ENCODE measurements at places on chromosomes 6 and 20. TPM values are rescaled to one million over a fixed set of nuclear protein-coding genes. Genes with fewer than 3 reads are reported as not detected.

Gene SH3BGRL2
- polyA plus RNA-seq, result 115 TPM

Gene WFDC8
- not detected for polyA plus RNA-seq

DNA sequence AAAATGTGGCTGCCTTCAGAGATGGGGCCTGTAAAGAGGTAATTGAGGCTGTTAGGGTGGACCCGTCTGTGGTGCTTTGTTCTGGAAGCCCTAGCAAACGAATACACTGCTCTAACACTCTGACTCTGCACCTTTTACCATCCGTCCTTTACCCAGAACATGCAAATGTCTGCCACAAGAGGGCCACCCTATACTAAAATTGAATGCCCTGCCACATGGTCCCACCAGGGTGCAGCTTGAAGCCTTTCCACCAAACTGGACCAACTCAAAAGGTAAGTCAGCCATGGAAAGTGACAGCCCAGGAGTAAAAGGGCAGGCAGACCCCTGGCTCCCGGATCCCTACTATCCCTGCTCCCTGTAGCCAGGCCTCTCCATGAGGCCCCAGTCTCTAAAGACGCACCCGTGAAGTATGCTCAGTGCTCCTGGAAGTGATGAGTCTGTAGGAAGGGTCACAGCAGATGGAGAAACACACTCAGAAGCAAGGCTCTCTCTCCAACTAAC lies 5.8 kb upstream of the BFSP1 start:
- peak; percentile 90 for DNase-seq

DNA sequence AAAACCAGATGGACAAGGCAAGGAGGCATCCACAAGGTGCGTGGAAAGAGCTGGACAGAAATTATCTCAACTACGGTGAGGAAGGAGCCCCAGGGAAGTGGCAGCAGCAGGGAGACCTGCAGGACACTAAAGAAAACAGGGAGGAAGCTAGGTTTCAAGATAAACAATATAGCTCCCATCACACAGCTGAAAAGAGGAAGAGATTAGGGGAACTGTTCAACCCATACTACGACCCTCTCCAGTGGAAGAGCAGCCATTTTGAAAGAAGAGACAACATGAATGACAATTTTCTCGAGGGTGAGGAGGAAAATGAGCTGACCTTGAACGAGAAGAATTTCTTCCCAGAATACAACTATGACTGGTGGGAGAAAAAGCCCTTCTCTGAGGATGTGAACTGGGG lies 26.8 kb downstream of the TRMT6 start:
- DNase-seq, result no peak

Gene BCL2L1
- polyA plus RNA-seq, result 78.7 TPM

DNA sequence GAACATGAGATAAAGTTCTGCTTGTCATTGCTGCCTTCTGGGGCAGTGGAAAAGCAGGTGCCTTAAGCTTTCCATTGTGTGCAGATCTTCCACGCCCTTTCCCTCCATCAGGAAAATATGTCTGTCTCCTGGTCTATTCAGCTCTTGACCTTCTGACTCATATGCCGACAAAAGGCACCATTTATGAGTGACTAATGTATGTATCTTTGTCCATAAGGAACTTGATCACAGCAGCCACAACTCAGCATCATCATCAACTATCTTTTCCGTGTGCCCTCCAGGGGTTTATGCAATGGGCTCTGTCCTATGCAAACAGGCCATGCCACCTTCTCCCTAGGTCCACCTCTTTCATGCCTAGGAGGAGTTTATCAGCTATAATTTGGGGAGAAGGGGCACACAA lies 102.7 kb upstream of the QKI start:
- no peak for DNase-seq

DNA sequence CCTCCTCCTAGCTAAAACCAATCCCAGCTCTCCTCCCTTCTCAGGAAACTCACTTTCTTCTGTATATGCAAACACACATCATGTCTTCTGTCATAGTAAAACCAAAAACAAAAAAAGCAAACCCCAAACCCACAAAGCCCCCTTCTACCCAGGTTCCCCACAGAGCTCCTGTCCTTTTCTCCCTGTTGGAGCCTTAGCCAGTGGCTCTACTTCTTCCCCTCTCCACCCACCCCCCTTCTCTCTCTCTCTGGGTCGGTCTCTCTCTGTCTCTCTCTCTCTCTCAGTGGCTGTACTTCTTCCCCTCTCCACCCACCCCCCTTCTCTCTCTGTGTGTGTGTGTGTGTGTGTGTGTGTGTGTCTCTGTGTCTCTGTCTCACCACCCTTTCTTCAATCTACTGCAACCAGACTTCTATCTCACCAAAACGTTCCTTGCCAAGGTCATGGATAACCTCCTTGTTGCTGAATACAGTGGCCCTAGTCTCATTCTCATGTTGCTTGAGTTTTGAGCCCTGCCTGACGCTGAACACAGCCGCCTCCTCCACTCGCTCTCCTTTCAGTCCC lies 8.7 kb upstream of the OSER1 start:
- no peak for DNase-seq

GRCh38 chr20:30892541-30893345 lies 364.7 kb upstream of the DEFB115 start:
- DNase-seq, result no peak

DNA sequence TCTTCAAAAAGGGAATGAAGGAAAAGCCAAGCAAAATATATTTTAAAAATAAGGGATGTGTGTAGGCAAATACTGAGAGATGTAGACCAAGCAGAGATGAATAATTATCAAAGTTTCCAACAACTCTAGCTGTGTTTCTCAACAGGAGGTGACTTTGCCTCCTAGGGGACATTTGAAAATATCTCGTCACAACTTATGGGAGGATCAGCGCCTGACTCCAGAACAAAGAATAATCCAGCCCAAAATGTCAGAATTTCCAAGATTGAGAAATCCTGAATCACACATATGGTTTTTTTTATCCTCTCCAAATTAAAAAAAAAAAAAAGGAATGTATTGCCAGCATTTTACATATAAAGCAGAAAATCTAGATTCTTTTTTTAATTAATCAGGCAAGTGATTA lies 241.2 kb upstream of the ZFP64 start:
- DNase-seq, result no peak

Measured in sigmoid colon (tissue), 7 donors.